ENCODE measurements at places on chromosomes 5 and 9.

- DNase-seq: no peak
Measured at GRCh38 chr5:128534726-128535125, 3.3 kb downstream of the FBN2 start.

DNA sequence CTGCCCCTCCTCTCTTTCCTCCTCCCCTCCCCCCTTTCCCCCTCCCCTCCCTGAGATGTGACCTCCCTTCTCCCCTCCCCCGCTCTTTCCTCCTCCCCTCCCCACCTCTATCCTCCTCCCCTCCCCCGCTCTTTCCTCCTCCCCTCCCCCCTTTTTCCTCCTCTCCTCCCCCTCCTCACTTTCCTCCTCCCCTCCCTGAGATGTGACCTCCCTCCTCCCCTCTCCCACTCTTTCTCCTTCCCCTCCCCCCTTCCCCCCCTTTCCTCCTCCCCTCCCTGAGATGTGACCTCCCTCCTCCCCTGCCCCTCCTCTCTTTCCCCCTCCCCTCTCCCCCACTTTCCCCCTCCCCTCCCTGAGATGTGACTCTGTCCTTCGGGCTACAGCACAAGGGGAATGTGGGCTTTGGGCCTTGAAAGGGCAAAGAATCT is 169.8 kb downstream of the COL23A1 start:
- no peak for DNase-seq

DNA sequence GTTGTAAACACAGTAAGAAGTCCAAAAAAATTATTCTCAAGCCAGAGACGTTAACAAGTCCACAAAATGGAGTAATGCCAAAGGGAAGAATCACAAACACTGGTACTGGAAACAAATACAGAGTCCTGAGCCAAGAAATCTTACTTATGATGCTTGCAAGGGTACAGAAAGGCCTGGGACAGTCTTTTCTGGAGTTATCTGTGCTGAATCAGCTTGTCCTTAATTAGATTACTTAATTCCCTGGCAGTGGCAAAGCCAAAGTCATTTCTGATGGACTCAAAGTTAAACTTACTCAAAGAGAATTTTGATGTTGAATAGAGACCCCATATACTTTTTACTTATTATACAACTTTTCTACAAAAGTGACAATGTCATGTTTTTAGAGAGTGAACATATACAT is 610.5 kb upstream of the ITGA1 start:
- no peak for DNase-seq

- no peak for DNase-seq
Measured at GRCh38 chr9:118529210-118529609, 825.0 kb downstream of the TLR4 start.

GRCh38 chr9:129697656-129698253 is 32.3 kb downstream of the PRRX2 start:
- no peak for DNase-seq

GRCh38 chr5:5649641-5650040 is 227.2 kb downstream of the ICE1 start:
- no peak for DNase-seq

- no peak for DNase-seq
Measured at GRCh38 chr5:1548702-1549474, 25.1 kb upstream of the LPCAT1 start.

DNA sequence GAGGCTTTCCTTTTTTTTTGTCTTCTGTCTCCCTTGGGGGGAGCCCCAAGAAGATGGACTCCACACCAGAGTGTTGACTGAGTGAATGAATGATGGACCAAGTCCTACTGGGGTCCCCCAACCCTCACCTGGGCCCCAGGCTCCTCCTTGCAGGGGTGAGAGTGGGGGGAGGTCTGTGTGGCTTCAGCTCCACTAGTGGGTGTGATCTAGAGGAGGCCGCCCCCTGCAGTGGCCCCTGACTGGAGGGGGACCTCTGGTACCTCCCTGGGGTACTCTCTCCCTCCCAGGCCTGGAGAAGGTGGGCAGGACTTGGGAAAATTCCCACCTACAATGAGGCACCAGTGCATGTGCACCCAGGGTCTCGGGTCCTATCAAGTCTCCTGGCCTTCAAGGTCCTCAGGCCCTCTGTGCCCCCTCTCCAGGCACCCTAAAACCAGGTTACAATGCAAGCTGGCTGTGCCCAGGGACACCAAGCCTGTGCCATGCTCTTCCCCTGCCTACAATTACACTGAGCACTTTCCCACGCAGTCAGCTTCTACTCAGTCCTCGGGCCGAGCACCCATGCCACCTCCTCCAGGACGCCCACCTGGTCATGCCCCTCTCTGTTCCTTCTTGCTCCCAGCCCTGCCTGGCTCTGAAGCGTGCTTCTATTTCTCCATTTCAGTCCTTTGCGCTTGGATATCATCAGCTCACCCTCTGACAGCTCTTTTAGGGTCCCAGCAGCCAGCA is 117.2 kb upstream of the PHYKPL start:
- DNase-seq: no peak

DNA sequence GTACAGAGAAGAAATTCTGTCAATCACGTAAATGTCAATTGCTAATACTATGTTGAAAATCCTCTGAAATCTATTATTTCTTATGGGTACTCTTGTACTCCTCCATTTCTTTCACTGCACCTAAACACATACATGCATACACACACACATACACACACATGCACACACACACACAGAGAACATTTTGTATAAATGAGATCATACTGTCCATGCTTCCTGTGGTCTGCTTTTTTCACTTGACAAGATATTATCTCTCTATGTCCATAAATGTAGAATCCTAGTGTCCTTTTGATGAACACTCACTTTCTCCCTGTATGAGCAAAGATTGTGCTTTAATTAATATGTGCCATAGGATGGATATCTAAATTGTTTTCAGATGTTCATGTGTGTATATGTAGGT is 32.7 kb upstream of the TLR4 start:
- DNase-seq: no peak

GRCh38 chr5:77563475-77563874 is 71.4 kb upstream of the WDR41 start:
- no peak for DNase-seq

DNA sequence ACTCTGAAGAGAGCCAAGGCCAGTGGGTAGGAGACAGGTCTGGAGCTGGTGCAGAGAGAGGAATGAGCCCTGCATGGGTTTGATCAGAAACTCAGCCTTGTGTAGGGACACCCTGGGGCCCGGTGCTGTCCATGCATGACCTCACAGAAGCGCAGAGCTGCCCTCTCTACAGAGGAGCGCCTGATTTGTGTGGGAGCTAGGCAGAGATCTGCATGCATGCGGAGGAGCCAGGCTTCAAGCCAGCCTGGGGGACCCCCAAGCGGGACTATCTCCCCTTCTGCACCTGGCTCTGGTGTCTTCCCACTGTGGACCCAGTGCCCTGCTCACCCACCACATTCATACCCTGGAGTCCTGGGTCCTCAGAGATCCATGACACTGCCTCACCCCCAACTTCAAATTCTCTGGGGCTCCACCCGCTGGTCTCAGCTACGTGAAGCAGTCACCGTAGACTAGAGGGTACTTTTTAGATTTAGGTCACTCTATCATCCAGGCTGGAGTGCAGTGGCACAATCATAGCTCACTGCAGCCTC is 2.6 kb upstream of the LCN2 start:
- DNase-seq: no peak

DNA sequence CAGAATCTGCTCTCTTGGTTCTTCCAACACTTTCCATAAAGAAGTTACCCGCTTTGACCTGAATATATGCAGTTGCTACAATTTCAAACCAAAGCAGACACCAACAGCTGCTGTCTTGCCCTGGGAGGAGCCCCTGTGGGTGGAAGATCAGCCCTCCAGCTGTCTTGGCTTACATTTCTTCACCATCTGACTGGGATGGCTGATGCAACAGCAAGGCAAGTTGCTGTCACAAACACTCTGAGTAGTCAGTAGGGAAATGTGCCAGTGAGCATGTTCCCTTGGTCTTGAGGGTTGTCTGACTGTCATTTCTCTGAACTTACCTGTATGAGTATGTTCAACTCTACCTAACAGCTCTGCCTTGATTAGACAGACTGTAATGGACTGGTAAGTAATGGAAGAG is 152.9 kb downstream of the SGCD start:
- no peak for DNase-seq

GRCh38 chr9:107907715-107908114 is 418.1 kb upstream of the KLF4 start:
- no peak for DNase-seq

GRCh38 chr9:83342006-83342405 is 196.2 kb downstream of the FRMD3 start:
- DNase-seq: no peak

- DNase-seq: no peak
Measured at GRCh38 chr5:67530609-67531255, 334.1 kb upstream of the CD180 start.

DNA sequence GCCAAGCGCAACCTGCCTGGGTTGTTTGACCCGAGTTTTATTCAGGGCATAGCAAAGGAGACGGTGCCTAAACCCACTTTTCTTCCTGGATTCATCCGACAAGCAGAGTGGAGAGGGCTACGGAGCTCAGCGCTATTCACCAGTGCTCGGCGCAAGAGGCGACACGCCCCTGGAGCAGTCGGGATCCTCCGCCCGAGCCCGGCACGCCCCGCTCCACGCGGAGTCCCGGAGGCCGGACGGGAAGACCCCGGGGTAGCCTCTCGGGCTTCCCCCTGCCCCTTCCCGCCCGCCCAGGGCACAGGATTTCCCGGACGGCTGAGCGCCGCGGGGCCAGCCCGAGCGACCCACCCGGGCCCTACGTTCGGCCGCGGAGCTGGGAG is 427 bp downstream of the SERINC5 start:
- DNase-seq: no peak

GRCh38 chr5:38768412-38769211 is 77.2 kb upstream of the OSMR start:
- DNase-seq: no peak

DNA sequence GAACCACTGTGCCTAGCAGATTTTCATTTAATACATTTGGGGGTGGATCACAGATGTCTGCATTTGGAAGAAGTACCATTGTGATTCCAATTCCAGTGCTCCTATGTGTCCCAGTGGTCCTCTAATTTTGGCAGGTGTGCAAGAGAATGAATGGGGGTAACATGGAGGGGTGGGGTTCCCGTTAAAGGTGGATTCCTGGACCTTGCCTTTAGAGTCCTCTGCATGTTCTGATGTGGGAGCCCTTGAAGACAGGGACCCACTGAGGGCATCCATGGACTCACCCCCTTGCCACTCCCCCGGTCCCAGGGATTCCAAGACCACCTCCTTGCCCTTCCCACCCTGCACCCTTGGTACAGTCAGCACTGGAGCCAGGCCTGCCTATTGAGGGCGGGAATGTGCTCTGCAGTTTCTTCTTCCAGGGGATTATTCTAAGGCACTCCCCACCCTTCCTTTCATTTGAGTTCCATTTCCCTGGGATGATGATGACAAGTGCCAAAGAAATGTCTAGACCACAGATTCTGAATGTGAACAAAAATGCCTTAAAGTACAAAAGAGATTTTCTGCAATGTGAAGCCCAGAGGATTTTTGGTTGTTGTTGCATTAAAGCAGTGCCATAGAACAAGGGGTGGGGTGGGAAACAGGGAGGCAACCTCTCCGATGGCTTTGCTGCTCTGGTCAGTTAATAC is 119.4 kb upstream of the PTCH1 start:
- DNase-seq: no peak

- DNase-seq: no peak
Measured at GRCh38 chr5:125685771-125686170, 737.4 kb upstream of the GRAMD2B start.

DNA sequence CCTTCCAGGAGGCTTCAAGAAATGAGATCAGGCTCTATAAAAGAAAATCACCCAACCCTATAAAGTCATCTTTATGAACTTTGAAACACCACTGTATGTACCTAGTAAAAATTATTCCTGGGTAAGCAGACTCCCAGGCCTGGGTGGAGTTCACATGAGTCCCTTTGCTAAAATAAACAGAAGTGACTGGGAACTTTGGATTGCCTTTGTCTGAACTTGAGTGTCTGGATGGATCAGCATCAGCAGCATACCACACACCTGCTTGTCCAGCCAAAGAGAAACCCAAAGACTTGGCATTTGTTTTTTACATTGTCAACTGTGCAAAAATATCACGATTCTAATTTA is 79.6 kb upstream of the CDKN2B start:
- DNase-seq: no peak

DNA sequence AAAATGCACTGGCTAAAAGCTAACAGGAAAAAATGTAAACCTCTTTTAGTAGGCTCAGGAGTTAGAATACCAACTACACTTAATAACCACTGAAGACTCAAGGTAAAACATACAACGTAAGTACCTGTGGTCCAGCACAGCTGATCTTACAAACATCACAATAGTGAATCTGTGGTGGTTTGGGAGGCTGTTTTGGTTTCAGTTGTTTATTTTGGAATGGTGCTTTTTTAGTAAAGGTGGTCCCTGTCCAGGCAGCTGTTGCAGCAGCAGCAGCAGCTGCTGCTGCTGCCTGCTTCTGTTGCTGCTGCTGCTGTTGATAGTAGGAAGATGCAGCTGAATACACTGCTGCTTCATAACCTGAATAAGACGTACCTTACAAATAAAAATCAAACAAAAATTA is 37.9 kb downstream of the ZFR start:
- DNase-seq: no peak

DNA sequence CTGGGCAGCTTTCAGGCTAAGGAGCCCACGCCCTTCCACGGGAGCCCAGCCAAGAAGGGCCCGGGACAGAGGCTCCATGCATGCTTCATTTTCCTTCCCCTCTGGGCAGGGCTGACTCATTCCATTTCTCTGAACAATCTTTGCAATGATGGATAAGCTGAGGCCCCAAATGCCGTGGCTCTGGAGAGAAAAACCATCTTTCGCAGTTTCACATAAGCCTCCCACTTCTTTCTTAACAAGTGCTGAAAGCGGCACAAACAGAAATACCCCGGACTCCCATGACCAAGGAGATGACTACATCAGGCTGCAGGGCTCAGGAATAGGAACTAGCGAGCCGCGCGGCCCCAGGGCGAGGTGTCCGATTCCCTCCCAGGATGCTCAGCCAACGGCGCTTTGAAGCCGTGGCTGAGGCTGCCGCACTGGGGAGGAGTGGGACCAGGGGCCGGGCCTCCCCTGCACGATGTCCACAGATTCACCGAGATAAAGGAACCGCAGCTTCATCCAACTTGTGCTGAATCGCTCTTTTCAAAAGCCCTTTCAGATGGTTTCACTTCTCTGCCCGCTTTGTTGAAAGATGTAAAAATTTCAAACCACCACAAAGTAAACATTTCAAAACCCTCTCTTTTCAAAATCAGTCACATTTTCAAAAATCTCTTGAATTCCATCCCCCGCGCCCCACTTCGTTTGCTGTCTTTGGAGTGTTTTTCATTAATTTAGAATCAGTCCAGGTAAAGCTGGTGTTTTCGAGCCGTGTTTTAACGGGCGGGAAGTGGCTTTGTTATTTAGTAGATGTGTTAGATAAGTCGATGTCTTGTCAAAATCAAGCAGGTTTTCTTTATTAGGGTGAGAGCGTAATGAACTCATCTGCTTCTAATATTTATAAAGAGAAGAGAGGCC is 96.5 kb upstream of the LMX1B start:
- DNase-seq: no peak

- DNase-seq: no peak
Measured at GRCh38 chr5:135395451-135395850, 3.6 kb downstream of the MACROH2A1 start.

- no peak for DNase-seq
Measured at GRCh38 chr5:124743602-124744169, 2.8 kb downstream of the ZNF608 start.
